ENCODE measurements at places on chromosomes 4 and X.

- DNase-seq, result no peak
Observed at GRCh38 chr4:38387348-38387747, 276.7 kb upstream of the KLF3 start.

GRCh38 chr4:27327421-27328181, 467.0 kb downstream of the STIM2 start:
- DNase-seq, result no peak

DNA sequence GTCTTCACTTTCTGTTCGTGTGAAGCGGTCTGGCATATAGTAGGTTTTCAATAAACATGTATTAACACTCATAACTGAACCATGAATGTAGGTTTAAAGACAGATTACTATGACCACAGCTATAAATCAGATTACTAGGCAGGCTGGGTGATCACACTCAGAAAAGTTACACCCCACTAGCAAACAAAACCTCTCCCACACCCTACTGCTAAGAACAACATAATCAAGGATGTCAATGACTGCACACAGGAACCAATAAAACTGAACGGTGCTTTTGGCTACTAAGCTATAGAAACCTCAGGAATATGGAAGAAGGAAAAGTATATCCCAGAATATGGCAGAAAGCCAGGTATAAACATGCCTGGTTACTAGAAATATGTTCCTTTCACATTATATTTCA, 676.9 kb downstream of the SMARCA1 start:
- no peak for DNase-seq

GRCh38 chr4:60800701-60801100, 399.4 kb upstream of the ADGRL3 start:
- DNase-seq, result no peak

- peak; percentile 55 for DNase-seq
Observed at GRCh38 chrX:107825698-107826237, at the start of gene MID2. TSS of gene MID2 (plus strand) at chrX:107825866. CDS start at chrX:107826427, 561 bp downstream.

DNA sequence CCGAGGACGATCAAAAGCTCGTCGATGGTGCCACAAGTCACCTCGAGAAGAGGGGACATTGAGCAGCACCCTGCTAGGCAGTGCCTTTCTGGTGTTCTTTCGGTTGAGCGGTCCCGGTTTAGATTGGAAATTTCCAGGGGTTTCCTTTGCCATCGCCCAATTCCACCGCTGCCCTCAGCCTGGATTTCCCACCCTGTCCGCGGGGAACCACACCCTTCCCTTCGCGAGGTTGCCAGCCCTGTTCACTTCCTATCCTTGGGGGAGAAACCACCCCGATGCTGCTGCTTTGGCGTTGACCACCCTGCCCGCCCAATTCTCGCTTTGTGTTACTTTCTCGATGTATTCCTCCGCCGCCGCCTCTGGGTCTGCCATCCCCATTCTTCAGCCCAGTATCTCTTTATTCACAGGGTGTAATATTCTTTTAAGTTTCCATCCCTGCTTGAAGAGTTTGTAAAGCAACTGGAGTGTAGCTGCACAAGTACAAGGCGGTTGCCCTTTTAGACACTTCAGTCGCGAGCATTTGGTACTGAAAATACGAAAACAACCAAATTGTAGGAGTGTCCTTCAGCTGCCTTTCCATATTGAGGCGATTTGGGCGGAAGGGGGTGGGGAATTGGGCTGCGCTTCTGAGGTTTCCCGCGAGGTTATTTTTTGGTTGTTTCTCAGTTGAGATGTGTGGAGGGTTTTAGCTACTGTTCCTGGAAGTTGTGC, 1.1 kb downstream of the OGT start:
- peak; percentile 76 for DNase-seq

GRCh38 chrX:119391279-119391678, 7.9 kb upstream of the SLC25A43 start:
- DNase-seq, result no peak

DNA sequence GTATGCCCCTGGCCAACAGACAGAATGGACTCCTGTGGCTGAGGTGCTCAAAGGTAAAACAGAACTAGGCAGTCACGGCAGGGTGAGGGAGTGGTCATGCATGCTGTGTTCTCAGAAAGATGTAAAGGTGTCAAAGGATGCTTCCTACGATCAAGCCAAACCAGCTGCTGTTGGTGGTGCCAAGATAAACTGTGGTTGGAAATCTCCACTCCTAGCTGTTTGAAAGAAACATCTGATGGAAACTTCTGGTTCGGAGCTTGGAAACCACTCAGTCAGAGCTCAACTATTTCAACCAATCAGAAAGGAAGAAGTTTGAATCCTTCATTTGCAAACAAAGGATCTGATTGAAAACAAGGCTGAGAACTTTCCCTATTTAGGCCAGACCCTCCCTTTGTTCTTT, 68.5 kb upstream of the DDX60 start:
- DNase-seq, result no peak

DNA sequence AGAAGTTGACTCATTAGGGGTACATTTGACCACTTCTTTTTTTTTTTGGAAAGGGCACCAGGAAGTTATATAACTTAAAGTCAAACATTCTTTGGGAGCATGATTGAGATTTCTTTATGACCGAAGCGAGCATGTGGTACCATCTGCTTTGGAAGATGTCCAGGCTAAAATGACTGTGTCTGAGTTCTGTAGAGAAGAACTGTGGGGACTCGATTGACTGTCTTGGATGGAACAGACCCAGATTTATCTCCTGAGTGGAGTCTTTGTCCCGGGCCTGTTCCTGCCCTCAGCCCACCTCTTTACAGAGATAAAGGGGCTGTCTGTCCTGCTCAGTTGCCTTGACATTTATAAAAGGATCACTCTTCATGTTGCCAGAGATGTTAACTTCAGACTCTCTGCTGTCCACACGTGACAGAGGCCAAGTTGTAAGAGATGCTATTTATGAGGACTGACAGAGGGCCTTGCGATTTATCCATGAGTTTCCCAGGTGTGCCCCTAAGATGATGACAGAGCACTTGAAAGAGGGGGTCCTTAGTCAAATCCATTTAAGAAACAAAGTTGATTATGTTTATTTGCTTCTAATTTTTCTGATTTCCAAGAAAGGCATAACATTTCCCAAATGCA, 16.8 kb downstream of the SMIM20 start:
- DNase-seq, result no peak

GRCh38 chr4:41709844-41710481, 38.6 kb downstream of the PHOX2B start:
- DNase-seq, result no peak

GRCh38 chr4:172707622-172708021, 461.0 kb upstream of the GALNT7 start:
- DNase-seq, result no peak

DNA sequence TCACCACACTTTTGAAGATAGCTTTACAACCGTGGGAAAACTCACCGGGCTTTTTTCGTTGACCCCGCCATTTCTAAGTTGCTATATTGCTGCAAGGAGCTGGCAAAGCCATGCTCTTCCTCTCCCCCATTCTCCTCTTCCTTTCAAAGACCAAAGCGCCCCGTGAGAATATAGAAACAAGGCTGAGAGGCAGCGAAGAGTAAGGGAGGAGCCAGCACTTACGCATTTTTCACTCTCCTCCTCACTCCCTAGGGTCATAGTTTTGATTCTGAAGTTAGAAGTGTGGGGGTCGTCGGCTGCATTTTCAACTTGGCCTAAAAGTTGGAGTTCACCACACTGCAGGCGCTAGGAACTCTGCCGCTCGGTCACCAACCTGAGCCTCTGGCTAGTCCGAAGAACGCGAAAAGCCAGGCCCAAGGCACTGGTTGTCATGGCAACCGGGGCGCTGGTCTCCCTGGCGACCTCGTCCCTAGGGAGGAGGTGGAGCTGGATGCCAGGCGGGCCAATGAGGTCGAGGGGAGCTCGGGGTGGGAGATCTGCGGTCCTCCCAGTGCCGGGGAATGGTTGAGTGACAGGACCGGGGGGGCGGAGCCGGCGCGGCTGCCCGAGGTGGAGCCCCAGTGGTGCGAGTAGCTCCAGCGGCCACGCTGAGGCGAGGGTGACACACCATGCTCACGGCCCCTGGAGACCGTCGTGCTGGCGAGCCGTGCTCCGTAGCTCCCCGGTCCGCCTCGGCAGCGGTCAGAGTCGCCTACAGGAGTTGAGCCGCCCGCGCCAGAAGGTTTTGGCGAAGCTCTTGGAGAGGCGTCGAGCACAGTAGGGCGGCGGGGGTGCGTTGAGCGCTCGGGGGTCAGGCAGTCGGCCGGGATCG, at the start of gene PTPN13:
TSS of gene PTPN13 (plus strand) at position 628 of the 871 bp plus-strand sequence. CDS start 40,942 bp downstream, outside the sequence.
- DNase-seq, result peak; percentile 48

DNA sequence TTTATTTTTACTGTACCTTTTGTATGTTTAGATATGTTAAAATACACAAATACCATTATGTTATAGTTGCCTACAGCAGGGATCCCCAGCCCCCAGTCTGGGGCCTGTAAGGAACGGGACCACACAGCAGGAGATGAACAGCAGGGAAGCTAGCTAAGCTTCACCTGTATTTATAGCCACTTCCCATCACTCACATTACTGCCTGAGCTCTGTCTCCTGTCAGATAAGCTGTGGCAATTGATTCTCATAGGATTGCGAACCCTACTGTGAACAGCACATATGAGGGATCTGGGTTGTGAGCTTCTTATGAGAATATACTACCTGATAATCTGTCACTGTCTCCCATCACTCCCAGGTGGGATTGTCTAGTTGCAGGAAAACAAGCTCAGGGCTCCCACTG, 73.9 kb downstream of the BMPR1B start:
- no peak for DNase-seq

GRCh38 chr4:41835321-41835995, 86.9 kb upstream of the PHOX2B start:
- no peak for DNase-seq

DNA sequence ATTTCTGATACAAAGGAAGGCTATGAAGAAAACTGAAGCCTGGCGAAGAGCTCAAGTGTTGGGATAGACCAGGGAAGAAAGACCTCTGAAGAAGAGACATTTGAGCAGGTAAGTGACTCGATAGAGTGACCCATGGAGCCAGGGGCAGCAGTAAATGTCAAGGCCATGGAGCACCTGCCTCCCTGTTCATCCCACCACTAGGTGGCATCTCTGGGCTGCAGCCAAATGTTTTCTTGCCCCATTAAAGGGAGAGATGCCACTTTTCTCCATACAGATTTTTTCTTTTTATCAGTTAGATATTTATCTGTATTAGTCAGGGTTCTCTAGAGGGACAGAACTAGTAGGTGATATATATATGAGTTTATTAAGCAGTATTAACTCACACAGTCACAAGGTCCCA, 4.9 kb upstream of the ZNF81 start:
- peak; percentile 19 for DNase-seq

- DNase-seq, result no peak
Observed at GRCh38 chr4:52015366-52015765, 4.8 kb downstream of the LRRC66 start.

GRCh38 chrX:66675541-66675940, 36.7 kb upstream of the EDA2R start:
- no peak for DNase-seq

GRCh38 chr4:44221407-44221806, 227.2 kb downstream of the KCTD8 start:
- no peak for DNase-seq

DNA sequence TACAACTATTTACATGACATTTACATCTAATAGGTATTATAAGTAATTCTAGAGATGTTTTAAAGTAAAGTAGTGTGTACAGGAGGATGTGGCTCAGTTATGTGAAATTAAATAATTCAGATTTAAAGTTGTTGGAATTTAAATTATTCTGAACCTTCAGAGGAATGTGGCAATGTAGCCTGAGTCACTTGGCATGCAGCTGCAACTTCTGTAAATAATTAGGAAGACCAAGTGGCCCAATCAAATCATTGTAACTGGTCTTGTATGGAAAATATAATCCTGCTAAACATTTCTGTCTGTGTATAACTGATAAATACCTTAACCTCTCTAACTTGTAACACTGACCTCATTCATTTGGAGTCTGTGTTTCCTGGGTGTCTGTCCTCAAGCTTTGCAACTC, 828.9 kb downstream of the GLUD2 start:
- DNase-seq, result no peak

DNA sequence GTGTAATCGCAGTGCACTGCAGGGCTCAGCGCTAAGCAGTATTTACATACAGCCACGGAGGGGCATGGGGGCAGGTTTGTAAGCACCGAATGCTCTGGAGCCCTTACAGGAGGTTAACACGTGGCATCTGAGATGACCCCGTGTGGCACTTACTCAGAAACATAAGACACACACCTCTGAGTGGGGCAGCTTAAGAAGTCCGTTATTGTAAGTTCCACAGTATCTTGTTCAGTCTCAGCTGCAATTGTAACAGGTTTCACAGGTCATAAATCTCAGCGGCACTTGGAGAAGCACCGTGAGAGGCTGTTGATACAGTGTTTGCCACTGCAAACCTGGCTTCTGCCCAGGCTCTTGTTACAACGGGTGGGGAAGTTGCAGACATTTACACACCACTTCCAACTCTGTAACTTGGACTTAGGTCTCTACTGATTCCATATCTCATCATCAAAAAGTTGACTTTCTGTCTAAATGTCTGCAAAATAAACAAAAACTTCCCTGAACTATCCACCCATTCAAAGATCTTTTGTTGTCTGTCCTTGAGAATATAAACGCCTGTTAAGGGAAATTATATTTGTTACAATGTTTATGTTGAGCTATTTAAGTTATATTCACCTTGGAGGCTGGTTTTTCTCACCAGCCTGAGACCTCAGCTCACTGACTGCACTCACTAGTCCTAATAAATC, 10.3 kb downstream of the CPLX1 start:
- no peak for DNase-seq

- no peak for DNase-seq
Observed at GRCh38 chr4:41549478-41549877, 11.5 kb downstream of the LIMCH1 start.

DNA sequence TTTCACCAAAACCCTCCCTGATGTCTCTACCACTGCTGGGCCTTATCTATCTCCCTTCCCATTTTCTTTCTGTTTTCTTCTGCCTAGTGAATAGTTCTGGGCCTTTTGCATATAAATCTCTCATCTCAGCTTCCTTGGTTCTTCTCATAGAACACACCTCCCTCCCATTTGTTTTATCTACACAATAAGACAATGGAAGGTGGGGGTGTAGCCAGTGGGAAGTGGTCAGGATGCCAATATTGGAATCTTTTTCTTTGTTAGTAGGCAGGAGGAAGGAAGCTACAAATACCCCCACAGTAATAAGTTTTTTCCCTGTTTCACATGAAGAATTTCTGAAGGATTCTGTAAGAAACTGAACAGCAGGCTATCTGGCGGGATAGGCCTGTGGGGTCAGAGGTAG, 30.9 kb upstream of the RHOH start:
- DNase-seq, result no peak

GRCh38 chr4:2009651-2010233, 968 bp upstream of the NELFA start:
- peak; percentile 47 for DNase-seq

GRCh38 chr4:83062739-83063138, 27.8 kb downstream of the COPS4 start:
- no peak for DNase-seq

- DNase-seq, result no peak
Observed at GRCh38 chrX:97308171-97308570, 424.5 kb downstream of the RPA4 start.

GRCh38 chrX:85052636-85053343, 49.1 kb downstream of the APOOL start:
- no peak for DNase-seq

Measured in stimulated activated naive CD8-positive, alpha-beta T cell treated with anti-CD3 and anti-CD28 coated beads, Interleukin-15, amount 100 ng/mL, for 72 hours (primary cell).